Suppressor macrophage treated with lipopolysaccharide for 1 hour (primary cell): ENCODE measurements at places on chromosomes 12 and 14.

DNA sequence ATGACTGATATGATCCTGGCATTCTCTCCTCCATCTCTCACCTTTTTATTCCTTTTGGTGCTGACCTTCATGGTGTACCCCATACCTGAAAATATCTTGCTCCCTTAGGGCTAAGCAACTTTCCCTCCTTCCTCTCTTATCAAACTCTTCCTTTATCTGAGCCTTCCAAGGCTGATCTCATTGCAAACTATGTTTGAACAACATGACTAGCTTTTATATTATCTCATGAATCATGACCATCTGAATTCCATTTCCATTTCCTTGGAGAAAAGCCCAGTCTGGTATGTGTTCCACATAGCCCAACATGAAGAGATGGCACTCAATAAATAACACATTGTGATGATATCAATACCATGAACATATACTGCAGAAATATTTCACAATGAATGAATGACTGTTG lies 111.6 kb downstream of the TSPAN8 start:
- no peak for DNase-seq

DNA sequence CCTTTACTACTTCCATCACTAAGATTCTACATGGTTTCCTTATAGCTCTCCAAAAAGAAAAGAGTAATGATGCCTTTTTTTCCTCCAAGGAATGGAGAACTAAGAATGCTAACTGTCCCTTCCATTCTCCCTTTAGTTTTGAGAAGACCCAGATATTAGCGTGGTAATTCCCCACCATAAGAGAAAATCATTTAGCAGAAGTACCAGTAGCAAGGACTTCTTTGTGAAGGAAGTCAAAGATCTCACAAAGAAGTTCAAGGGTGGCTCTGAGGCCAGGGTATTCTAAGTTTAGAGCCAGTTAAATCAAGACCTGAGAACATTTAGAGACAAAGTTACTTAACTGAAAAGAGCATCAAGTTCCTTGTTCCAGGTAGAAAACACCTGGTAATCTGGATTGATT lies 7.3 kb downstream of the USP15 start:
- peak; percentile 72 for DNase-seq

- no peak for DNase-seq
Measured at GRCh38 chr14:90045616-90046015, 16.2 kb upstream of the KCNK13 start.

DNA sequence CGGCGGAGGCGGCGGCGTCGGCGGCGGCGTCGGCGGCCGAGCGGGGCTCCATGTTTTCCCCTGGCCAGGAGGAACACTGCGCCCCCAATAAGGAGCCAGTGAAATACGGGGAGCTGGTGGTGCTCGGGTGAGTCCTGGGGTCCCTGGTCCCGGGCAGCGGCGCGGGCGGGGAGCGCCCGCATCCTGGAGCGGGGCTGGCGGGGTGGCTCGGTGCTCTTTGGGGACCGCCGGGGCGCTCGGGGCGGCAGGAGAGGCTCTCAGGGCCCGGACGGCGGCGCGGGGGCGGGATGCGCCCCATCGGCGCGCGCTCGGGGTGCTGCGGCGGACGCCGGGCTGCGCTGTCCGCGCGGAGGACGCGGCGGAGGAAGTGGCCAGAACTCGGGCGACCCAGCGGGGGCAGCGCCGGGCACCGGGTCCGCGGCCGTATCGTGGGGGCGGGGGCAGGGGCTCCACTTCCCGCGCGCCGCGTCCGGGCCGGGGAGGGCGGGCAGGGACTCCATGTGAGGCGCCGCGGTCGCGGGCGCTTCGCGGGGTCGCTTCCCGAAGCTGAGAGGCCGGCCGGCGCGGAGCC lies 485 bp downstream of the PELI2 start:
- DNase-seq, result peak; percentile 70

DNA sequence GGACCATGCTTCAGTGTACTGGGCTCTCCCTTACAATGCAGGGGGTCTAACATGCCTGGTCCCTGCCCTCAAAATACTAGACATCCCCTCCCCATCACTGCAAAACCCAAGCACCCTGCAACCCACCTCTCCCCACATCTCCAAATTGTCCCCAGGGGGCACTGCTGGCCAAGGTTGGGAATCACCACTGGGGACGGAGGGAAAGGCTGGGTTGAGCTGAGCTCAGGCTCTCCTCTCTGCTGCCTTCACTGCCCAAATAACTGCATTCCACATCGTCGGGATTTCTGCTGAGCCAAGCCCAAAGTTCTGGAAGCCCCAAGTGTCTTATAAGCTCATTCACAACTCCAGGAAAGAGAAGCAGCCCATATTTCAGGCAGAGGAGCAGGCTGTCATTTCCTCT lies 69.6 kb downstream of the NT5DC3 start:
- DNase-seq, result peak; percentile 56

- DNase-seq, result no peak
Measured at GRCh38 chr12:89468648-89469326, 55.8 kb downstream of the GALNT4 start.

DNA sequence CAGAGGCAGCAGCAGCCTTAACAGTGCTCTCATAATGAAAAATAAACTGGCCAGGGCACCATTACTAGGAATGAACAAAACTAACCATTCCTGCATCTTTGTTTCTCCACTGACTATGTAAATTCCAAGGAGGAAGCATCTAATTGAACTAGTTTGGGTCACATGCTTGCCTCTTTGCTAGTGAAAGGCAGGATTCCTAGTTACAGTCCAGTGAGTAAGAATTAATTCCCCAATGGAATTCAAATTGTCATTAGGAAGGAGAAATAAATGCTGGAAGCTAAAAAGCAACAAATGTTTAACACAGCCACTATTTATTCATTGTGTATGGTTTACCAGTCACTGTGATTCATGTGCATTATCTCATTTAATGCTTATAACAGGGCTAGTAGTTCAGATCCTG lies 316.0 kb downstream of the CCDC91 start:
- no peak for DNase-seq

DNA sequence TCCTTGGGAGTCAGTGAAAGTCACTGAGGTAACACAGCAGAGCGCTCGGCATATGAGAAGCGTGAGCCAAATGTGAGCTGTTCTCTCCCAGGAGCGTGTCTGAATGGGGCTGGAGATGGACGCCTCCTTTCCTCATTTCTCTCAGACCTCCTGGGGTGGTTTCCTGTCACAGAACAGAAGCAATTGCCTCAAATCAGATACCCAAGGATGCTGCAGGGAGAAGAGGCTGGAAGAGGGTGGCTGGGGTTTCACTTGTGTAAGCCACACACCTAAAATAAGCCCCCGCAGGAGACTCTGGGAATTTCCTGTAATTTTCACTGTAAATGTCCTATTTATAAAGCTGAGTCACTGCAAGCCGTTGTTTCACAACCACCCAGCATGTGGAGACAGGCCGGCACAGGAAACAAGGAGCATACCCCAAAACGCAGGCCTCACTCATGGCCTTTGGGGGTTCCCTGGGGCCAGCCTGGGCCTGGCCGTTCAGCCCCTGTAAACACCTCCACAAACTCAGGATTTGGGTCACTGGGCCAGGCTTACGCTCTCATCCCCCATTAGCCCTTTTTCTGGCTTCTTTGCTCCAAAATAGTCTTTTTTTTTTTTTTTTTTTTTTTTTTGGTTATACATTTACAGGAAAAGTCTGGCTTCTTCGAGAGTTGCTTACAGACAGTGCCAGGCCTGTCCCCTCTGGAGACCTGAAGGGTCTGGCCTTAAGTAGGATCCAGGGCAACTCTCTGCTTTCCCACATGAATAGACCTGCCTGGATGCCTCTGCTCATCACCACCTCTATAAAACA lies 55.3 kb downstream of the VCPKMT start:
- peak; percentile 97 for DNase-seq

DNA sequence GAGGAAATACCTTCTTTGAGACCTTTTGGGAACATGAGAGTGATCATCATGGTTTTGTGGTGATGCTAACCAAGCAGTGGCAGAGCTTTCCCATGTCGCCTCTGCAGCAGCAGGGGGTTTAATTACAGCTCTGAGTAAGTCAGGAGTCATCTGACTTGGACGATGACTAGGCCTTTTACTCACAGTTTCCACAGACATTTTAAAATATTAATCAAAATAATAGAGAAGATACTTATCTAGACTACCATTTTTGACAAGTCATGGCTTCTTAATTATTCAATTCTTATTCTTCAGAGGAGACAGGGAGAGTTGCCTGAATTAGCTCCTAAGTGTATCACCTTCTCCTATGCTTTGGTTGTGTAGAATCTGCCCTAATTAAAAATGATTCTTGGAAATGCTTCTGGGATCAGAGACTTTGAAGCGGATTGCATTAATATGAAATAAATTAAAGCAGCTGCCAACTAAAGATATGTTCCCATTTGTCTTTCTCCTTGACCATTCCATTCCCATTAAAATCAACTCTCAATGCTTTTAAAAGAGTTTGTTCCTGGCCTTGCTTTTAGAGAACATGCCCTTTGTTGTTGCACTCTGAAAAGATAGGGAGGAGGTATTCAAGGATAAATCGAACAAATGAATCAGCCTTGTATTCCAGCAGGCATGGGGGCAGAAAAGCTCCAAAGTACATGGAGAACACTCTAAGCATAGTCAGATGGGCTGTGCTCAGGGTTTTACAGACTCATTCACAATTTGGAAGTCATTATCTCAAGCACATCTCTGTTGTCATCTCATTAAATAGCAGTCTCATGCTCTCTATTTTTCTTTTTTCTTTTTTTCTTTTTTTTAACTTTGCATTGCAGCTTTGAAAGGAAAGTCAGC lies 7.7 kb upstream of the IFNG-AS1 start:
- DNase-seq, result no peak

DNA sequence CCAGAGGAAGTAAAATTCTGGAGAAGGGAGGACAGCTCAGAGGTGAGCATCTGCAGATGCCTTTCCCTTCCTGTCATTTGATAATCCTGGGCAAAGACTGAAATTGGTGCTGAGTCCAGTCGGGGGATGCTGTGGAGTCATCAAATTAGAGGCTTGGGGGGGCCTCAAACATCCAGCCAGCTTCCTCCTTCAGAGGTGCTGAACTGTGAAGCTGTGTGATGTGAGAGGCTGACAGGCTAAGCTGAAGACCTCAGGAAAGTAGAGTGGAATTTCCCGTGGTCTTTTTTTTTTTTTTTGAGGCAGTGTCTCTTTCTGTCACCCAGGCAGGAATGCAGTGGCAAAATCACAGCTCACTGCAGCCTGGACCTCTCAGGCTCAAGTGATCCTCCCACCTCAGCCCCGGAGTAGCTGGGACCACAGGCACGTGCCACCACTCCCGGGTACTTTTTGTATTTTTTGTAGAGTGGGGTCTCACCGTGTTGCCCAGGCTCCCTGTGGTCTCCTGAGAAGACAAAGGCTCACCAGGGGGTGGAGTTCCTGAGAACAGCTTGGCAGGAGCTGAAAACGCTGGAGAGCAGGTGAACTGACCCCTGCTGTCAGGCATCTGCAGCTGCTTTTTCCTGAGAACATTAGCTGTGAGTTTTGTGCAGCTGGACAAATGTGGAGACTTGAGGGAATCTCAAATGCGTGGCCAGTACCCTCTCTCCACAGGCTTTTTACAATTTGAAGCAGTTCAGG lies 6.1 kb upstream of the TCL1B start:
- no peak for DNase-seq

- DNase-seq, result no peak
Measured at GRCh38 chr12:45216983-45217485, 1.1 kb downstream of the ANO6 start.

GRCh38 chr12:92158796-92159439 lies 13.3 kb upstream of the BTG1 start:
- peak; percentile 47 for DNase-seq

- no peak for DNase-seq
Measured at GRCh38 chr14:26872515-26873361, 274.9 kb upstream of the NOVA1 start.

DNA sequence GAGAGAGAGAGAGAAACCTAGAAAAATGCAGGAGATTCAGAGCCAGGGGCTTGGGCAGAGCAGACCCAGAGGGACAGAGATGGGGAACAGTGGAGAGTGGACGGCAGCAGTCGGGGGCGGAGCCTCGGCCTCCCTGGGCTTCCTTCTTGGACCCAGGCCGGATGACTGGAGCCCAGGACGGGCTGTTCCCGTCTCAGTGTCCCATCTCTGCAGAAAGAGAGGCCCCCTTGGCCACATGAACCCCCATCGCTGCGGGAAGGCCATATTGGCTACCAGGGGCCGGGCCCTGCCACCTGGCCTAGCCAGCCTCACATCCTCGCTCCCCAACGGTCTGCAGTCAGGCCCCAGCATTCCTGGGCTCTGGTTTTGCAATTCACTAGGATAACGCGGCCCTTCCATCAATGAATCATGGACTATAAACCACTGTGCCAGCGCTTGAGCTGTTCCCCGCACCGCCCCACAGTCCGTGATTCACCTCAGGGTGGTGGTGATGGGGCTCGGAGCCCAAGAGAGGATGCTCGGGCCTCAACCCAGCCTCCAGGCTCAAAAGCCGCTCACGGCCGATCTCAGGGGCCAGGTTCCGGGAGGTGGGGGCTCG lies 116.5 kb downstream of the RFLNA start:
- DNase-seq, result no peak

- DNase-seq, result no peak
Measured at GRCh38 chr12:98660521-98660920, 15.4 kb downstream of the APAF1 start.

DNA sequence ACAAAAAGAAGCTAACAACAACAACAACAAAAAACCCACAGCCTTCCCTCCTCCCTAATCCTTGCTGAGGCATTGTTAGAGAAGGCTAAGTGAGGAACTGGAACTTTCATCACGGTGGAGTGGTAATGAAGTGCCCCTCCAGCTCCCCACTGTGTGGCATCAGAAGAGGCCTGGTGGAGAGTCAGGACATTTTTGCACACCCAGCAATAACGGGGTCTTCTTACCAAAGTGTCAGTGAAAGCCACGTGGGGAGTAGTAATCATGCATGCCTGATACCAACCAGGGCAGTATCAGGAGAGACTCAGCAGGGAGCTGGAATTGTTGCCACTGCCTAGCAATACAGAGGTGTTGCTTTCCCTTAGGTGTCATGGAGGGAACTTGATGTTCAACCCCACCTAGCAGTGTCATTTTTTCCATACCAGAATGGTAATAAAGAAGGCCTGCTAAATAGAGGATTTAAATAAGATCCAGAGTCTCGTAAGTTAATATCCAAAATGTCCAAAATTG lies 299.7 kb upstream of the RGS6 start:
- no peak for DNase-seq

GRCh38 chr12:100265732-100266584 lies 921 bp downstream of the DEPDC4 start:
- DNase-seq, result no peak

DNA sequence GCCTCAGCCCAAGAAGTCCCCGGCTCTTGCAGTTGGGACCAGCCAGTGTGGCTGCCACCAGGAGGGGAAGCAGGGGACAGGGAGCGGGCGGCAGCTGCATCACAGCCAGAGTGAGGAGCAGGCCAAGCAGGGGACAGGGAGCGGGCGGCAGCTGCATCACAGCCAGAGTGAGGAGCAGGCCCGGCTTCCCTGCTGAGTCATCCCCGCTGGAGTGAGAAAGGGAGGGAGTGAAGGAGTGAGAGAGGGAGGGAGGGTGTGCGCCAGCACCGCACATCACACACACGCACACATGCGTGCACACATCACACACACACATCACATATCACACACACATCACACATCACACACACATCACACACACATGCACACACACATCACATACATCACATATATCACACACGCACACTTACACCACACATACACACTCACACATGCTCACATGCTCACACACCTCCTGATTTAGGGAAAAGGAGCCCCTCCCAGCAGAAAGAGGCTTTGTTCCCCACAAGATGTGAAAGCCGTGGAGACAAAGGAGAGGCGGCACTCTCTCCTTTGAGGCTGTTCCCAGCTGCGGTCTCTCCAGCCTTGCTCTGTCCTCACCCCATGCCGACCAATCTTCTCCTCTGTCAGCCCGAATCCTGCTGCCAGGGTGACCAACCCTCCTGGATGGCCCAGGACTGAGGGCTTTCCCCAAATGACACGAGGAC lies 16.7 kb upstream of the ZDHHC22 start:
- peak; percentile 22 for DNase-seq
